ENCODE measurements at places on chromosomes 11 and 22. TPM values are rescaled to one million over a fixed set of nuclear protein-coding genes. Genes with fewer than 3 reads are reported as not detected.

The FOLH1 gene
- total RNA-seq = not detected

- DNase-seq = no peak
Observed at GRCh38 chr22:40679249-40679963, at the start of gene MCHR1. Gene MCHR1, plus strand, starts transcription at chr22:40679484. Its CDS starts 169 bp downstream, at chr22:40679653.

GRCh38 chr22:19292458-19293230 lies 1.1 kb upstream of the CLTCL1 start:
- DNase-seq = no peak

The TMEM191B gene
- total RNA-seq = not detected

DNA sequence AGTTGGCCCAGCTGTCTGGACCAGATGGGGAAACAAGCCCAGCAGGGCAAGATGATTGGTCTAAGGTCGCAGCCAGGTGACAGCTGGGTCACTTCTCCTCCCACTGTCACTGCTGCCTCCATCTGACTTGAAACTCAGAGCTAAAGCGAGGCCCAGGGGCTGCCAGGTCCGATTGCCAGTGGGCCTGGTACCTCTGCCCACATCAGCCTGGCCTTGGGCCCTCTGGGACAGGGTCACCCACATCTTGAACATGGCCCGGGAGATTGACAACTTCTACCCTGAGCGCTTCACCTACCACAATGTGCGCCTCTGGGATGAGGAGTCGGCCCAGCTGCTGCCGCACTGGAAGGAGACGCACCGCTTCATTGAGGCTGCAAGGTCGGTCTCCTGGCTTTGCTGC lies 5.8 kb downstream of the SSH3 start:
- no peak for DNase-seq

- DNase-seq = no peak
Observed at GRCh38 chr11:30000986-30001750, 15.7 kb downstream of the KCNA4 start.

GRCh38 chr11:824942-825341 lies 2.8 kb upstream of the CRACR2B start:
- DNase-seq = no peak

DNA sequence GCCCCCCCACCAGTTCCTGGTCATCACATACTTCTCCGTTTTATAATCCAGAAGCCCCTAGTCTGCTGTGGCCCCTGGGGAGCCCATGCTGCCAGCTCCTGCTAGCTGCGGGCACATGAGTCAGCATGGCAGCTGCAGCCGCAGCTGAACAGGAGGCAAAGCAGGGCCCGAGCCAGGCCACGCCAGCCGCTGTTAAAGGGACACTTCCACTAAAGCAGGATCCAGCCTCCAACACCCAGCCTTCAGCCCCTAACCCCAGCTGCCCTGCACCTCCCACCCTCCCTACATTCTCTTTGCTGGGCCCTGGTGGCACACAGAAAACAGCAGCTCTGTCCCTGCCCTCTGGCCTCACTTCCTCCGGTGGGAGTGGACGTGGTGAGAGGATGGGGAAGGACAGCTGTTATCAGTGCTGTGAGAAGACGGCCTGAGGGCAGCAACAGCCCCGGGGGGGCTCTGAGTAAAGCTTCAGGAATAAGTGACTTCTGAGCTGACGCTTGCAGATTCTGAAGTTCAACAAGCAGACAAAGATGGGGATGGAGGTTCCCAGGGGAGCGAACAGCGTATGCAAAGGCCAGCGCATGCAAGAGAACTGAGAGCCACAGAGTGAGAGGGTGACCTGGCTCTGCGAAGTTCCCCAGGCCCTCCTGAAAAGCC lies 688 bp upstream of the LRRC74B start:
- peak; percentile 85 for DNase-seq

The MUC2 gene
- not detected for total RNA-seq

DNA sequence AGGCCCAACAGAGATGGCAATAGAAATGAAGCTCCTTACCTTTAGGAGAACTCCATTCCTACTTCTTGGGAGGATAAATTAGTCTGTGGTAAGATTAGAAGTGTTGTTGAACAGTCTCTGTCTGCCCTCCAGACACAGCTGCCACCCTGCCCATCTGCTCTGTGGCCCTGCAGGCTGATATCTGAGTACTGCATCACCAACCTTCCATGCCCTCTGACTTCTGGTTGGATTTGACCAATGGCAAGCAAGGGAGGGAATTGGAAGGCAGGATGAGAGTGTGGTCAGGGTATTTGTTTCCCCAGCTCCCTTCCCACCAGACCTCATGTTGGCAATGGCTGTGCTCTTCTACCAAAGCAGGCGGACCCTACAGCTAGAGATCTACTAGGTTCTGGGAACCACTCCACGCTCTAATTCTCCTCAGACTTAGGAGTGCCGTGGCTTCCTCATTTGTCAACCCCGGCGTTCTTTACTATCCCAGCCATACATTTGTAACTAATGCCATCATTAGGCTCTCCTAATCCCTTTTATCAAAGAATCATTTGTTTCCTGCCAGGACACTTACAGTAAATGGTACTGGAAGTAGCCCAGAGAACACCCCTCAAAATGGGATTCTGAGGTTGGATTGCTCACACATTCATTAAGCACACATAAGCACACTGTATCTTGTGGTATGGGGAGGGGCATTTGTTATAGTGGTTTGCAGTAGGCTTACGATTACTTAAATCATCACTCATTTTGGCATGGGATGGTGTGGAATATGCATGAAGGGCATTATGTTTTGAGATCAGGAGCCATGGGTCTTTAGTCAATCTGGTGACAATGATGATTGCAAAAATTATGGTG lies 35.4 kb upstream of the CD44 start:
- DNase-seq = peak; percentile 75

The RIN1 gene
- 65.7 TPM for total RNA-seq

The FOLR1 gene
- 0.23 TPM for total RNA-seq

DNA sequence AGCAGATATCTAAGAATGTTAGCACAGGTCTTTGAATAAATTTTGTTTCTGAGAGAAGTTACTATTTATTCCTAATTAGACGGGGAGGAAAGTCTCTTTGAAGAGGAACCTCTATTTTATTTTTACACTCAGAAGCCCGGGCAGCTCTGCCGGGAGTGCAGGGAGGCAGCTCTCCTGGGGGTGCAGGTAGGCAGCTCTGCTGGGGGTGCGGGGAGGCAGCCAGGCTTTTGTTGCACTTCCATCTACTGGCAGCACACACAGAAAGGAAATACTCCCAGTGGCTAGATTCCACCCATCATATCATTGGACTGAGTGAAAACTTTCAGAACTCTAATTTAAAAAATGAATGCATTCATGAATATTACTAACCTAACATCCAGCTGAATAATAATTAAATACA lies 24.6 kb downstream of the OR10A6 start:
- no peak for DNase-seq

GRCh38 chr11:12272821-12273617 lies 104.4 kb upstream of the PARVA start:
- DNase-seq = no peak

The GDPD4 gene
- total RNA-seq = not detected

DNA sequence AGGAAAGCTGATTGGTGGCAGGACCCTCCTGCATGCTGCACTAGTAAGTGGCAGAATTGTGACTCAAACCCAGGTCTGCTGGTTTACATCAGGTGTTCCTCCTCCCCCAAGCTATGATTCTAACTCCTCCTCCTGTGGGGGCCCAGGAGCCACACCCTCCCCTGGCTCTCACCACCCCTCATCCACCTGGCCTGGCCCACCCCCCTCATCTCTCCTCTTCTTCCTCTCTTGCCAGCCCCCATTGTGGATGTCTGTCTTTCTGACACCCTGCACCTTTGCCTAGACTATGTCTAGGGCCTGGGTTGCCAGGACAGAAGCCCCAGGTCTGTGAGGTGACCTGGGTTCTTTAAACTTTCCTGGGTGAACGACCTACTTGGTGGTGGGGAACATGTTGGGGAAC lies 59.9 kb downstream of the GRIK4 start:
- DNase-seq = no peak

The KDM4E gene
- not detected for total RNA-seq

- no peak for DNase-seq
Observed at GRCh38 chr11:1554981-1555712, 16.9 kb downstream of the DUSP8 start.

The CDCA5 gene
- total RNA-seq = 42.5 TPM

DNA sequence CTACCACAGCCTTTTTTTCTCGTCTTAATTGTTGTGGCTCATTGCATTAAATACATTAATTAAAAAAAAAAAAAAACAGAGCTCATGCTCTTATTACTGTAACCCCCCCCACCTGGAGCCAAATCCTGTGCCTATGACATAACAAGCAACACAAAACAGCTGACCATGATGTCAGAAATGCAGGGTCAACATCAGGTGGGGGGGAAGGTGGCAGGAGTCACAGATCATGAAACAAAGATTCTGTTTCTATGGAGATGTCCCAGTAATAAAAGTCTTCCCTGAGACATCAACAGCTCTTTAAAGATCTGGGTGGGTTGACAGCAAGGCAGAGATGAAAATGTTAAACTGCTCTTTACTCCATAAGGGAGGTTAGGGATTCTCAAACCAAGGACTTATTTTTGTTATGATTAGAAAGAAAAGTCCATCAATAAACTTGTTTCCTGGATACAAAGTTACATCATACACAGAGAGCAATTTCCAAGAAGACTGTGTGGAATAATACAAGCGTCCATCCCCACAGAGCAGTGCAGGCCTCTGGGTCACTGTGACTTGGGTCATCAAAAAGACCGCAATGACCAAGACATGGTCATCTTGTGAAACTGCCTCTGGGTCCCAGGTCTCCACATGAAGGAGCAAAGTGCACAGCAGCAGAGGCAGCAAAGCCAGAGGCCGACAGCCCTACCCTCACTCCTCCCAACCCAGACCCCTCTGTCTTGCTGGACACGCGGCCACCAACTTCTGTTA lies 42.7 kb upstream of the CYP2D6 start:
- no peak for DNase-seq

The CDC45 gene
- total RNA-seq = 81.8 TPM

- no peak for DNase-seq
Observed at GRCh38 chr22:35315855-35316745, 16.4 kb downstream of the TOM1 start.

DNA sequence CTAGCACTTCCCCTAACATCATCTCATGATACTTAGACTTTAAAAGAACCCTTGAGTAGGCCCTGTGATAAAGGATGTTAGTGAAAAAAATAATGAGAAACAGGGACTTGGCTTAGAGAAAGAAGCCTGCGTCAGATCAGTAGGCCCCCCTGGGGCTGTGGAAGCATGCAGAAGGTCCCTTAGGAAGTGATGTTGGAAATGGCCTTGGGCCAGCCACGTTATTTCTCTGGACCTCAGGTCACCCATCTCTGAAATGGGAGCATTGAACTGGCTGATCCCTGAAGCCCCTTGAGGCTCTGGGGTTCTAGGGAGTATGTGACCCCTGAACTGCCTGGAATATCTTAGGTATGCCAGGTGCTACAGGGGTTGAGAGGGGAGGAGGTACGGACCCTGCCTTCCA lies 40.2 kb downstream of the MCM5 start:
- no peak for DNase-seq

- DNase-seq = peak; percentile 67
Observed at GRCh38 chr22:27581688-27582087, 219.9 kb downstream of the MN1 start.

GRCh38 chr11:70540196-70540595 lies 141.9 kb downstream of the CTTN start:
- DNase-seq = no peak

DNA sequence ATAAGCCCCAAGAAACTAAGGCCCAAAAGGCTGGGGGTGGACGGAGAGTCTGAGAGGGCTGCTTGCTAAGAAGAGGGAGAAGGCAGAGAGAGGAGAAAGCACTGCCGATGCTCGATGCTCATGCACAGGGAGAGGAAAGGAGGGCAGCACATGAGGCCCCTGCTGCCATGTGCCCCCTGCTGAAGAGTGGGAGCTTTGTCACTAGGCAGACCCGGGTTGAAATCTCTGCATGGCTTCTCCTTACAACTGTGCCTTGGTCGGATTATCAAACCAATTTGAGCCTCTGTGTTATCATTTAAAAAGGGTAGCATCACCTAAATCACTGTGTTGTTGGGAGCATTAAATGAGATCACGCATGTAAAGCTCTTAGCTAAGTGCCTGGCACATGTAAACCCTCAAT lies 330.5 kb downstream of the NXPE2 start:
- no peak for DNase-seq

- no peak for DNase-seq
Observed at GRCh38 chr11:113263458-113264259, 50.7 kb upstream of the TTC12 start.

- DNase-seq = no peak
Observed at GRCh38 chr11:5509803-5510202, at the start of gene UBQLN3. Gene UBQLN3, minus strand, starts transcription at chr11:5509957. Its CDS starts 399 bp downstream, at chr11:5509558.

DNA sequence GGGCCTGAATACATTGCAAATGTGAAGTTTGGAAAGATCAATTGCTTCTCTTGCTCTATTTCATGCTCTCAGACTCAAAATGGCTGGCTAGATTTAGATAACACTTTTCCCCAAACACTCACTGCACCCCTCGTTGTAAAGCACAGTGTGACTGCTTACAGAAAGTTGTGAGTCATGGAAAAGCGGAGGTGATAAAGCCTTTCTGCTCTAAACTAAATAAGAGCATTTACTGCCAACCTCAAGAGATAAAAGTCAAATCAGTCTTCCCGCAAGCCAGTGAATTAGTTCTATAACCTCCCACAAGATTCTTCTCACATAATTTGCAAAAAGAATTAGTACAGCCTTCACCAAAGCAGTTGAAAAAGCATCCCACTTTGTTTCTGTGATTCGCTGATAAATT lies 168.7 kb downstream of the WT1 start:
- DNase-seq = no peak

DNA sequence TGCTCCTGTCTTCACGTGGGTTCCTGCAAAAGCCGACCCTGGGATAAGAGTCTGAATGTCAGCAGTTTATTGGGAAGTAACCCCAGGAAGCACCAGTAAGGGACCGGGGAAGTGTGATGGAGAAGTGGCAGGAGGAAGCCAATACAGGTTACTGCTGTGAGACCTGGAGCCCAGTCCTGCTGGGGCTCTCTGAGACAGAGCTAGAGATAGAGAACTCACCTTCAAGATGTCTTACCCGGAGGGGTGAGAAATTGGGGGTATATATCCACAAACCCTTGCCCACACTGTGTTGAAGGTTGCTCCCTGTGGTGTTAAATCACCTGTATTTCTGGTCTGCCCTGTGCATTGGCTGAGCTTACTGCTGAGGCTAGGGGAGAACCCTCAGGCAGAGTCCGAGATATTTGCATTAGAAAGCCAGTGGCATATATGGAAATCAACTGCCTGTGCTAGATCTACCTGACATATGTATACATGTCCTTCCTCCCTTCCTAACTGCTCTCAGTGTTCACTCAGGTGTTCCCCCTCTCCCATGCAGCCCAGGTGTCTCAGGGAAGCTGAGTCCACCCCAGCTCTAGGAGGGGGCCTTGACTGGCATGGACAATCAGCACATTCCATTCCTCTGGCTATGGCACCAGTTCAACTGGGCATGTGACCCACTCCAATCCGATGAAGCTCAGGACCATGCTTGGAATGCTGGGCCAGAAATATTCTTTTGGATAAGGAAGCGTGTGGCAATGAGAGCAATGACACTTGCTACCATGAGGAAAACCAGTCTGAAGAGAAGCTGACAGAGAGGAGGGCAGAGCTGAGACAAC lies 6.8 kb upstream of the MICAL2 start:
- DNase-seq = no peak

DNA sequence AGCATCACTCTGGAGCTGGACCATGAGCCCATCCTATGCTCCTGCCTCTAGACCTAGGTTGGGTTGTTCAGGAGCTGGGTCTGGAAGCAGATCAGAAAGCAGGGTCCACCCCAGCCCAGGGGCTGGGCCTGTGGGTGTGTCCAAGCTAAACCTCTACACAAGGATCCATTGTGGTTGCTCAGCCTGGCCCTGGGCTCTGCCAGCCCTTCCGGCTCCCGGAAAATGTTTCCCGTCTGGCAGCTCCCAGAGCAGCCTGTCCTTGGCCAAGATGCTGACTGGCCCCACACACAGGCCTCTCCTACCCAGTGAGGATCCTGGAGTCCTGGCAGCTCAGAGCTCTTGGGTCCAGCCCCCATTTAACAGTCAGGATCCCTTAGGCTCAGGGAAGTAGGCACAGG lies 35.3 kb upstream of the FCHSD2 start:
- peak; percentile 75 for DNase-seq

The SCGB1A1 gene
- total RNA-seq = not detected
